Kasumi-1 (cell line): ENCODE measurements at places on chromosomes 6 and 20.

DNA sequence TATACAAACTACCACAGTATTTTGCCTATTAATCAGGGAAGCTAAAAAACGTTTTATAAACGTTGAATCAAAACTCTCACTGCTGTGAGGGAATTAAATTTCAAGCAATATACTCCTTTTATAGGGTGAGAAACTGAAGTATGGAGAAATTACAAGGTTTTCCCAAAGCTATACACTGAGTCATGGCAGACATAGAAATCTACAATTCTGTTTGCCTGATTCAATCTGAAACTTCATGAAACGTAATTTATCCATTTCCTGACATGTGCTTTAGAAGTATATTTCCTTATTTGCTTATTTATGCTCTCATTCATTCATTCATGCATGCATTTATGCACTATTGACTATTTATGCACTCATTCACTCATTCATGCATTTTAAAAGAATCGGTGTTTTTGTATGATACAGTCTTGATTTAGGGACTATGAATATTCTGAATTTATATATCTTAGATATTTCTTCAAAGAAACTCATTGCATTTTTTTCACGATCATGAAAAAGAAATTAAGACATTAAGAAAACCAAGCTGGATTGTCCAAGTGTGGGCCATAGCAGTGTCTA, 16.5 kb downstream of the EYA4 start:
- DNase-seq: no peak

GRCh38 chr6:53673162-53673727, 7.7 kb upstream of the KLHL31 start:
- DNase-seq: no peak

DNA sequence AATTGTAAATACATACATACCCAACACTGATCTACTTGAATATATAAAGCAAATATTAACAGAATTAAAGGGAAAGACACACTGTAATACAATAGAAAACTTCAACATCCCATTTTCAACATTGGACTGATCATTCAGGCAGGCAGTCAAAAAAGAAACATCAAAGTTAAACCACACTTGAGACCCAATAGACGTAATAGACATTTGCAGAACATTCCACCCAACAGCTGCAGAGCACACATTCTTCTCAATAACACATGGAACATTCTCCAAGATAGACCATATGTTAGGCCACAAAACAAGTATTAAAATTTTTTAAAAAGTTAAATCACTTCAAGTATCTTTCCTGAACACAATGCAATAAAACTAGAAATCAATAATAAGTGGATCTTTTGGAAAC, 698.2 kb downstream of the COL12A1 start:
- no peak for DNase-seq

DNA sequence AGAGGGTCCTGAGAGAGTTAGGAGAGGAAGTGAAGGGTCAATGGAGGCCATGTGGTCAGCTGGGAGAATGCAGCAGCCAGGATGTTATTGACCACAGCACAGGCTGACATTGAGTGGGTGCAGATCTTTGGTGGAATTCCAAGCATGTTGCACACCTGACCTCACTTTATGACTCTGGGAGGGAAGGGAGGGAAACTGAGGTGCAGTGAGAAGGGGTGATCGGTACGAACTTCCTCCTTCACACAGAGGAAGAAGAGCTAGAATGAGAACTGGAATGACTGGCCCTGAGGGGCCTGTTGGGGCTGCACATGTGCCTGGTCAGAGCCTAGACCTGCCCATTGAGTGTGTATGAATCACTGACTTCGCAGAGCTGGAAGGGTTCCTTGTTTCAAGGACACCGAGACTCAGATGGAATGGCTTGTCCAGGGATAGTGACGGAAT, 9.8 kb downstream of the FAM83D start:
- DNase-seq: no peak

DNA sequence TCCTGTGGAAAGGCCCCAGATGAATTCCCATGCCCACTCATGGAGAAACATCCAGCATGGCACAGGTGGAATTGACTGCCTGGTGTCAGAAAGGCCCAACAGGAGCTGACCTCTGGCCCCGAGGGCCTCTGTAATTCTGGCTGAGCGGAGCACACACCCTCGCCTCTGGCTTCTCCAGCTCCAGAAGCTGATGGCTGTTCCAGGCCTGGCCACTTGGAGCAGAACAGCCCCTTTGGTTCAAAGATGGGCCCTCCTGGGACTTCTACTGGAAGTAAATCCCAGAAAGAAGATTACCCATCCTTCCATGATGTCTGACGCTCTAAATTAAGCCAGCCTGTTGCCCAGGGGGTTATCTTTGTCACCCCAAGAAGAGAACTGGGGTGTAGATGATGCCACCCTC, 275.1 kb upstream of the CDH4 start:
- DNase-seq: no peak

DNA sequence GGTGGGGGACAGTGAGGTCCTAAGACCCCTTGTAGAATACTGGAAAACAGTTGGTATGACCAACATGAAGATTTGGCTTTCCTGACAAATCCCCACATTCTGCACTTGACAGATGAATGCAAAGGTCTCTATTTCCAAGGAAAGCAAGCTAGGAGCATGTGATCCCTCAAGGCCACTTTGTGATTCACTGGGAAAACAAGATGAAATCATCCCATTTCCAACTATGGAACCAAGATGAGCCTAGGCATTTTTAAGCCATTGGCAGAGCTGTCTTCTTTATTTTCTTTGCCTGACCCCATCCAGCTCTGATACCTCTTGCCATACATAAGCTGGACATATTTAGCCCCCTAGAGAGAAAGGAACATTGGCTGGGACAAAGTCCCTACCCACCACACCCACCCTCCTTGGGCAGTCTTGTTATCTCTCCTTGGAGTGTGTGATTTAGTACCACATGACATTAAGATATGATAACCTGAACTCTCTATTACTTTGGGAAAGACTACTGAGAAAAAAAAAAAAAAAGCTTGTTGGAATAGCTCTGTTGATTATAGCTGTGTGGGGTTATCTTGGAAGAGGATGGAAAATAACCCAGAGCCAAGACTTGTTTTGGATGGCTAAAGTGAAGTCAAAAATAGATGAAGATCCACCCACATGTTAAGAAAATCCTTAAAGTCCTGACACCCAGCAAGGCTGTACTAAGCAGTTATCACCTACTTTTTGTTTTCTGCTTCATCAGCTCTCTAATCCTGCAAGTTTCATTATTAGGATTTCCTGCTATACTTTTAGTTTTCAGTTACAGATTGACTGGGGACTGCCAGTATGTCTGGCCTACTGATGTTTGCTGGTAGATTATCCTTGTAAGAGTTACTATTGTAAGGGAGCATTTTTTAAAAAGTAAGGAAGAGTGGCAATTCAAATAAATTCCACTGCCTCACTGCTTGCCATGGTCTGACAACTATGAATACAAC, 90.1 kb upstream of the PREP start:
- no peak for DNase-seq

DNA sequence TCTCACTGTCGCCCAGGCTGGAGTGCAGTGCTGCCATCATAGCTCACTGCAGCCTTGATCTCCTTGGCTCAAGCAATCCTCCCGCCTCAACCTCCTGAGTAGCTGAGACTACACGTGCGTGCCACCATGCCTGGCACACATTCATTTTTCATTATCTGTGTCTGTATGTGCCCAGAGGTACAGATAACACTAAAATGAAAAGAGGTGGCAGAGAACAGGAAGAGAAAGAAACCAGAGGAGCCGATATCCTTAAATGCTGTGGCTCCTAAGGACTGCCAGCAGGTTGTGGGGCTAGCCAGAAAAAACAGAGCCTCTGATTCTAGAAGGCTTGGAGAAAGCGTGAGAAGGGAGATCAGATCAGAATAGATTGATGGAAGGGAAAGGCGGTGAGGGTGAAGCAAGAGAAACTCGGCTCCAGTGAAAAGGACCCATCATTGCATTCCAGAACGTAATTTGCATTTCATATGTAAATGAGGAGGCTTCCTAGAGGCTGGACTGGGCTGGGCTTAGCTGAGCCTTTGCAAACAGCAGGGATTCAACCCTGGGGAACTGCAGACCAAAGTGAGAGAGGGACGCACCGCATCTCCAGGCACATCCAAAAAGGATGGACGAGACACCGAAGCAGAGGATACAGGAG, 64.2 kb downstream of the GCNT2 start:
- DNase-seq: no peak

GRCh38 chr20:51966296-51966971, 164.1 kb upstream of the SALL4 start:
- peak; percentile 17 for DNase-seq

- no peak for DNase-seq
These were observed 64.0 kb downstream of the THBS2 start for GRCh38 chr6:169189686-169190085.

DNA sequence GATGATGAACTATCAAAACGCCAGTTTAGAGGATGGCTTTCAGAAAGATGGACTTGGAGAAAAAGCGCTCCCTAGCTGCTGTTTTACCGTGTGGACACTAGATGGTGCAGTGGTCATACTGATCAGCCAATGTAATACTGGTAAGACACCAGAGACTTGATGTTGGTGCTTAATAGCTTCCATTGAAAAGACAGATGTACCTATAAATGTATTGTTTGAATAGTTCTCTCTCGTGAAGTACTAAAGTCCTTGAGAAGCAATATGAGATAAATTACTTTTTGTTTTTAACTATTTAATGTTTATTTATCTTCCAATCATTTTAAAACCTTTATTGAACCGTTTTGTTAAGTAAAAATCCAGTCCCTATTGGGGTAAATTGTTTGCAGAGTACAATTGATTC, 63.9 kb upstream of the FUCA2 start:
- DNase-seq: peak; percentile 88

- DNase-seq: no peak
These were observed 2.8 kb upstream of the PLCG1 start for GRCh38 chr20:41134362-41135186.

DNA sequence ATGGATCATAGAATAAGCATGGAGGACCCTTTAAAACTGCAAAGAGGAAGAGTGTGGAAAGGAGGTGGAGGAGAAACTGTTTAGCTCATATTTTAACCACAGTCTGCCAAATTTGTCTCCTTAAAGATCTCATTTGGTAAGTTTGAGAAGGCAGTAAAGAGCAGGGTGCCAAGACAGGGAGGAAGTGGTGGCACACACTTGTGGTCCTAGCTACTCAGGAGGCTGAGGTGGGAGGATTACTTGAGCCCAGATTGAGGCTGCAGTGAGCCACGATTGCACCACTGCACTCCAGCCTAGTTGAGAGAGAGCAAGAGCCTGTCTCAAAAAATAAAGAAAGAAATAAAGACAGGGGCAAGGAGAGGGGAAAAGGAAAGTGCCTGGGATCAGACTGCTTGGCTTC, 16.8 kb upstream of the DCBLD1 start:
- peak; percentile 57 for DNase-seq
